Stimulated activated CD8-positive, alpha-beta memory T cell treated with anti-CD3 and anti-CD28 coated beads, Interleukin-4, amount 100 ng/mL, for 1 hour (primary cell): ENCODE measurements at places on chromosomes 1 and 21.

DNA sequence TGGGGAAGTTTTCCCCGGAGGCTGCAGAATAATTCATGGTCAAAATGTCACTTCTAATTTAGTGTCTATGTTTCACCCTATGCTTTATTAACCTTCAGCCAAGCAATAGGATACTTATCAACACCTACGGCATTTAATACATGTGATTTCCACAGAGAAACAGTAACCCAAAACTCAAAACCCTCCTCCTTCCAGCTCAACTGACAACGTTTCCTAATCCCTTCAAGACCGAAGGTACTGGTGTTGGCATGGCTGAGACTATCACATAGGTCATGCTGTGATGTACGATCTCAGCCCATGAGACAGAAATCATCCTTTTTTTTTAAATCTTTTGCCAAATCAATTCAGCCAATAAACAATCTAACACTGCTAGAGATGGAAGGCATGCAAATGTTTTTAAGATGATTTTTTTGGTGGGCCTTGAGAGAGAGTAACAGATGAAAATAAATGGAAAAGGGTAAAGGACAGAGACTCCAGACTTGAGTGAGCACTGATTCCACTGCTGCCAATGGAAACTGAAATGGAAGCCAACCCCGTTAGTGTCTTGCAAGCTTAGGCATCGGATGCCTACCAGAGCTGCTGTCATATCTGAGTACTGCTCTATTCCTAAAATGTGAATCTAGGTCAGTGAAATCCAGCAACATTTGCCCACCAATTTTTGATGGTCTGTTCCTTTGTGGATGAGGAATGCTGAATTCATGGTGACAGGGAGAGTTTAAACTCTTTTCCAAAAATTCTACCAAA, 63.4 kb upstream of the BCL10 start:
- no peak for DNase-seq

DNA sequence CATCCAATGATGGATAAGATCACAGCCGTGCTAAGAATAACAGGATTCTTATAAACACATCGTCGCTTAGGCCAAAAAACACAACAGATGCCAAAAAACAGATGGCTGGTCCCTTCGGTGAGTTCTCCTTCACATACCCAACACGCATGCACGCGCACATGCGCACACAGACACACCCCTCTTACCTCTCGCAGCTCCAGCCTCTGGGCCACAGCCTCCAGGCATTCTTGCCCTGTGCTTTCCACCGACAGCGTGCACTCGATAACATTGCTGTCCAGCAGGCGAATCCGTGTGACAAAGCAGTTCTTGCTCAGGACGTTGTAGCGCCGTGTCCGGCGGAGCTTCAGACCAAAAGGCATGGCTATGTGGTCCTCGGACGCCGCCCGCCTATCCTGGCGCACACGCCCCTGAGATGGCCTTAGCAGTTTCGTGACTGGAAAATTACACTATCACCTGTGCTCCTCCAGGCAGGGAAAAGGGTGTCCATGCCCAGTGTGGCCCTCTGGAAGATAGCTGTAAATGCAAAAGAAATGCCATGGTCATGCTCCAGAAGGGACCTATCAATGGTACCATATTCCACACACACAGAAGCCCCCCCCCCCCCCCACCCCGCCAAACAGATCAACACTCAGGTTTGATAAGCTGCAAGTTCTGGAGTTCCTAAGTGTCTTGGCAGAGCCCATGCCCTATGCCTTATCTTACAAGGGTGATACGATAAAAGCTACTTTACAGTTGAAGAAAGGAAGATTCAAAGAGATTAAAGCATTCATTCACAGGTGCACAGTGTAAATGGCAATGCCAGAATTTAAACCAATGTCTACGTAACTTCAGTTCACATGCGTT, 86.7 kb downstream of the PTPN14 start:
- DNase-seq = no peak

- no peak for DNase-seq
Measured at GRCh38 chr1:198865319-198865718, 226.5 kb downstream of the PTPRC start.

- no peak for DNase-seq
Measured at GRCh38 chr1:226586650-226587422, 38.3 kb downstream of the STUM start.

DNA sequence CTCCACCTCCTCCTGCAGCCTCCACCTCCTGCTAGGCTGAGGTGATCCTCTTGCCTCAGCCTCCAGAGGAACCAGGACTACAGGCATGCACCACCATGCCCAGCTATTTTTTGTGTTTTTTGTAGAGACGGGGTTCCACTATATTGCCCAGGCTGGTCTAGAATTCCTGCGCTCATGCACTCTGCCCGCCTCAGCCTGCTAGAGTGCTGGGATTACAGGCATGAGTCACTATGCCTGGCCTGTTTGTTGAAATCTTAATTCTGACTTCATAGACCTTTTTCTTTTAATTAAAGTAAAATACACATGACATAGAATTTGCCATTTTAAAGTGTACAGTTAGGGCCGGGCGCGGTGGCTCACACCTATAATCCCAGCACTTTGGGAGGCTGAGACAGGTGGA, 42.7 kb downstream of the FAAP20 start:
- no peak for DNase-seq
